ENCODE measurements at places on chromosomes 5 and 9.
A peak's percentile ranks its signal among the peaks of the same experiment; 100 is the strongest.

DNA sequence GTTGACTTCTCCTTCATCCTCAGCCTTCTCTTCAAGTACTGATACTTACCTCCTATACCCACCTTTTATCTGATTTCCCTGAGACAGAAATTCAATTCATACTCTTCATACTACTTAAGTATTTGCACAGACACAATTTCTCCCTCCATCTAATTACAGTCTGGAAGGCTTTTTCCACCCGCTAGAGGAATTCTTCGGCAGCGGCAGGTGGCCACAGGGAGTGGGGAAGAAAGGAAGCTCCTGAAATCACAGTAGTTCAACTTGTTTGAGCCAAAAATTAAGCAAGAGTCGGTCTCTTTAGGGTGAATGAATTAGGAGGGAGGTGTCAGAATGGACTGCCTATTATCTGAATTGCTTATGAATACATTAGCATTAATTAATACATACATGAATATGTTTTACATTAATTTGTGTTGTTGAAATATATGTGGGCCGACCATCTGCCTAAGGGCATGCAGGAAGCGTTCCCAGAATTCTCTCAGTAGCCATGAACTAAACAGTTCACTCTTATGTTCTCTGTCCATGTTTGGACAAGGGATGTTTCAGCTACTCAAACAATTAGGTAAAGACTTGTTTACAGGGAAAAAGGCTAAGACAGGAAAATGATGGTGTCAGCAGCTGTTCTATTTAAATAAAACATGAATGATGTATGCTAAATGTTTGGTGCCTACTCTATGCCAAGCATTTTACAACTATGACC, 101.4 kb upstream of the SMARCA2 start:
- no peak for DNase-seq

DNA sequence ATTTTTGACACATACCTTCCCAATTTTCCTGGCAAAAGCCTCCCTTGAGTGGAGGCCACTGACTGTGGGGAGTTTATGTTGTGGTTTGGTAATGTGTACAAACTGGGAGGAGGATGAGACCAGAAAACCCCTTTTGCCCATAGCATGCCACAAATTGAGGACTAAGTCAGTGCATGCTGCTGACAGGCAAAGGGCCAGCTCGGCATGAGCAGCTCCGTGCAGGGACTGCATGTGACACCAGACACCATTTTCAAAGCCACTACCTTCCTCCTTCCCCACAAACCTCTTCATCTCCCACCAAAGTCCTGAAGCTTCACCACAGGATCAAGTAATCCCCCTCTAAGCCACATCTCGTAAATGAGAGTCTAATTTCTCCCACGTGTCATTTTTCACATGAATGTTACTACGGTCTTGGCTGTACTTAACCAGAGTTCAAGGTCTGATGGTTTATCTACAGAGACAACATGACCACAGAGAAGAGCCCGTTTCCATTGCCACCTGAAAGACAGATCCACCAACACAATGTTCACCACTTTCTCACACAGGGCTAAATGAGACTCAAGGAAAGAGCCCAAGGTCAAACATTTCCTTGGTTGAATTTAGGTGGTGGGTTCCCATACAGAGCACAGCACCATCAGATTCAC, 106.5 kb downstream of the NFIB start:
- DNase-seq = no peak

- DNase-seq = peak; percentile 44
These were observed 517.0 kb downstream of the GADD45G start for GRCh38 chr9:90121762-90122161.

GRCh38 chr5:68047035-68047434, 168.5 kb upstream of the PIK3R1 start:
- peak; percentile 80 for DNase-seq

DNA sequence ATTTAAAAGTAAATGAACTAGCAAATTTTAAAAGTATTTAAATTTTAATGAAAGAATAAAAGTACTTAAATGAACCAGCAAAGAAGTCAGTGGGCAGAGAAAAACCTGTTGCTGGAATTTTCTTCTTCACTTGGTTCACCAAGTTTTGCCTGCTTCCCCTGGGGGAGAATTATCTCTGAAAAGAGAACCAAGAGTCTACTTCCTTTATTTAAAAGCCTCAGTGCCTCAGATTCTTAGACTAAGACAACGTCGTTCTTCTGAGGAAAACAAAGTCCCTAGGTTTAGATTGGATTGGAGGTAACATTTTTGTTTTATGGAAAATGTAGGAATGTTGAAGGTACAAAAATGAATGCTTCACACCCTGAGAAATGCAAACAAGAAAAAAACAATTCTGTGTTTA, 7.4 kb upstream of the KLF4 start:
- no peak for DNase-seq

DNA sequence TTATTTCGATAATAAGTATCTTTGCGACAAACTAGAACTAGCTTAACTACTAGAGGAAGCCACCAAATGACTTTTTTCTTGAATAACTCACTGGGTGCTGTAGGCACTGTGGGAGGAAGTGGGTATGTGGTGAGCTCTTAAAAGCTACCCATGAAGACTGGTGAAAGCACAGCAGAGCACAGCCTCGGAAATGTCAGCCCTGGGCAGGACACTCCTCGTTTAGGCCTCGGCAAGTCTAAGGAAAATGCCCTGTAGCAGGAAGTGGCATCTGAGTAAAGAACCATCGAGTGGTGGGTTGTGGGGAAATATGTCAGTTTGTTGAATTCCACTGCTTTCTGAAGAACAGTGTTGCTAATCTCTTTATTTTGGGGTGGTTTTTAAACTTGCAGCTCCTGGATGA, 44.0 kb upstream of the NCS1 start:
- no peak for DNase-seq

GRCh38 chr5:112978836-112979235, 2.2 kb downstream of the DCP2 start:
- no peak for DNase-seq

- no peak for DNase-seq
These were observed 127.5 kb downstream of the SUSD1 start for GRCh38 chr9:112047538-112048066.

DNA sequence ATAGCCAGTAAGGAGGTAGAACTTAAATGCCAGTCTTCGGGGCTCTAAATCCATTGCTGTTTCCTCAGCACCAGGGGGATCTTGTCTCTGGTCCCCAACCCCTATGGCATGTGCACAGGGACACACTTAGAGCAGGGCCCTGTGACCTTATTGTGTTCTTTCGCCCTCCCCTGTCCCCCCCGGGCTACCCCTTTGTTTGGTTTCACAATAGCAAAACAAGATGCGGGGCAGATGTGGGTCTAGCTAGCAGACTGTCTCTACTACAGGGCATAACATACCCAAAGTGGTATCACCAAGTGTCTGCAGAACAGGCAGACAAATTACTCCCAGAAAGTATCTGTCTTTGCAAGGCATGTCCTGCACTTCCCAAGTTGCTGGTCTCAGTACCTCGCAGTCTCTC, 2.1 kb downstream of the FBLL1 start:
- no peak for DNase-seq

- DNase-seq = no peak
These were observed 133.7 kb downstream of the DMAC1 start for GRCh38 chr9:7665874-7666273.

DNA sequence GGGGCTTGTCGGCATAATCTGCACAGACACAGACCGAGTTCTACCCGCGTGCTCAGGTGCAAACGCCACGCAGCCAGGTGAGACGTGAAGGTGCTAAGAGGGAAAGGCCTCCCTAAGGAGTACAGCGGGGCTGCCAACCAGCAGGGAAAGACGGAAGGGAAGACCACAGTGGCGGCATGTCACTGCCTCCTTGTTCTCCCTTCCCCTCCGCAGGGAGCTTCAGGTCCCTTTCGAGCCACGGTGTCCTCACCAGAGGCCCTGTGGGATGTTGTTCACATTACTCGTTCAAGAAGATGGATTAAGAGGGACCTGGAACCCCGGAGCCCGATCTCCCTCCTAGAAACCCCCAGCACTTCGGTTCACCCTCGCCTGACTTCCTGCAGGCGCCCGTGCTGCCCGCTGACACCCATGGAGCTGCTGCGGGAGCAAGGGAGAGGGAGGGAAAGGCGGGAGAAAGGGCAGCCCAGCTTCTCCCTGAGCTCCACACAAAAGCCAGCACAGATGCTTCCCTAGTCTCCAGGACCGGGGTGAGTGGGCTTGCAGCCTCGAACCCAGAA, 686 bp downstream of the BRD9 start:
- peak; percentile 1 for DNase-seq

DNA sequence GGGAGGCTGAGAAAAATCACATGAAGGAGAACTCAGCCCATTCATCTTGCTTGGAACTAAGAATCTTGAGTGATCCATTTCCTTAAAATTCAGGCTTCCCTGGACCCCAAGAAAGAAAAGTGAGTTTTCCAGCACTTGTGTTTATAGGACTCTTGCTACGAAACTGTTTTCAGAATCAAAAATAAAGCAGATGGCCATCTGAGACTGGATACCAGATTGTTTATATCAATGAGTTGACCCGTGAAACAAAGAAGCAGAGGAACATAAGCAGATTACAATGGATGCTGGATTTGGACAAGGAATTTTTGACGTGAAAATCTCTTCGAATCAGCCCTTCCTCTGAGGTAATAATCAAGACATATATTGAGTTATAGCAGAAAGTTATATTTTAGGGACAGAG, 223.2 kb downstream of the SYK start:
- DNase-seq = no peak

GRCh38 chr9:3177146-3177761, 333.4 kb upstream of the PUM3 start:
- DNase-seq = no peak

GRCh38 chr5:171651102-171651501, 134.5 kb upstream of the SMIM23 start:
- no peak for DNase-seq

DNA sequence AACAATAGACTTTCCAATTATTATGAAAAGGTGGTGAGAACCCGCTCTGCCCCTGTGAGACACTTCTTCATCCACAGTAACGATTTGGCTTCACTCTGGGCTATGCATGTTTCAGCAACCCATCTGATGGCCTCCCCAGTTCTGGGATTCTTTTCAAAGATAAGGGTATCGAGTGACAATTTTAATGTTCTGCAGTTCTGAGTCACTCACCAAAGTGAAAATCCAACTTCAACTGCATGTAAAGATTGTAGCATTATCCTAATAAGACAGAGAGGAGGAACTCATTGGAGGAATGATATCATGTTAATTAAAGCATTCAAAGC, 1078.3 kb upstream of the SEMA6A start:
- DNase-seq = peak; percentile 29

DNA sequence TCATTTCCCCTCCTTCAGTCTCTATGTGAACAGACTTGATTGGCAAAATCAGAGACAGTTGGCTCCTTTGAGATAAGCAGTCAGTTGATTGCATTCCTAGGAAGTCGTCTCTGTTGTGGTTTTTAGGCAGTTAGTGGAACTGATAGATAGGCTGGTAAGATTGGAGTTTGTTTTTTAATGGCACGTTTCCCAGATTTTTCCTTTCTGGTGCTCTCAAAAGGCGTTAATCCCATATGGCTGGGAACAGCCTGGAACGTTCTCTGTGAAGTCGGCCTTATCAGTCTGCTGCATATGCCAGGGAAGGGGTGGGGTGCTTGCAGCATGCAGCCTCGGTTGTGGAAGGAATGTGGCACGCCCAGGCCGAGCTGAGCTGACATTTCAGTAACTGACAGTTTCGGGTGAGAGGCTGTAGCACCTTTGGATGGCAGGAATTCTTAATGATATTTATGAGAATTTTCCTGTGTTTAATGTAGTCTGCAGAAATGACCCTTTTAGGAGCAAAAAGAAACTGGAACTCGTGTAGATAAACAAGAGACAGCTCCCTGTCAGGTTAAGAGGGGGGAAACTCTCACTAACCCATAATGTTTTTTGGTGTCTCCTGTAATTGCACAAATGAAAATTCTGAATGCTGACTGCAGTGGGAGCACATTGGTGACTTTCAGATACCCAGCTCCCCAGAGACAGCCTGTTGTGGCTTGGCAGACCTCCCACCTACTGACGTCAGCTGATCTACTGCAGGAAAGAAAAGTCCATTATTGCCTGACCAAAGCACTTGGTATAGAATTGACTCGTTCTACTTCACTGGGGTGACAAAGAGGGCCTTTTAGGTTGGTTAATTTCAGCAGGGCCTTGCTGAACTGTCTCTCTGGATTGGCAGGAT, 6.3 kb downstream of the SPTAN1 start:
- DNase-seq = peak; percentile 70

GRCh38 chr9:38136386-38136785, 67.4 kb upstream of the SHB start:
- no peak for DNase-seq

DNA sequence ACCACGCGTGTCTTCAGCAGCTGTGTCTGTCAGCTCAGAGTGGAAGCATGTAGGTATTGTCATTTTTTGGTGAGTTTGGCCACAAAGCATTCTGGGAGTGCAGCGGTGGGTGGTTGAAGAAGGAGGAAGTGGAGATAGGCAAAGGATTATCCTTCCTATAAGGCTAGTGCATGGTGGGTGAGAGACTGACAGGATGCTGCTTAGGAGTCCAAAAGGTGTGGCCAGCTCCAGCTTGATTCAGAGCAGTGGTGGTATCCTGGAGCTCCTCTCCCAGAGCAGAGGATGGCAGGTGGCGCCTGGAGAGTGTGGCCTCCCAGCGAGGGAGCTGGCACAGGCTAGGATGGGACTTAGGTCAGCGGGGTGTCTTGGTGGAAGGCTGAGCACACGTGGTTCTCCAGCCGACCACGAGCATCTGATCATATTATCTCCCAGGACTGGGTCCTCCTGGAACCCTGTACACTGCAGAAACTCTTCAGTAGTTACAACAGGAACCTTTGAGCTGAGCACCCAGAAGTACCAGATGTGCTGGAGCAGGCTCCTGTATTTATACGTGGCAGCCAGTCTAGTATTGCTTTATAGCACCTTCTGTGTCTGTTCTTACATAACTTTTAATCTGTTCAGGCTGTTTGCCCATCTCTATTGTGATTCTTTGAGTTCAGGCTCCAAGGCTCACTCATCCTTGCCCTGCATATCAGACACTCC, 29.6 kb downstream of the MAML1 start:
- DNase-seq = peak; percentile 37

DNA sequence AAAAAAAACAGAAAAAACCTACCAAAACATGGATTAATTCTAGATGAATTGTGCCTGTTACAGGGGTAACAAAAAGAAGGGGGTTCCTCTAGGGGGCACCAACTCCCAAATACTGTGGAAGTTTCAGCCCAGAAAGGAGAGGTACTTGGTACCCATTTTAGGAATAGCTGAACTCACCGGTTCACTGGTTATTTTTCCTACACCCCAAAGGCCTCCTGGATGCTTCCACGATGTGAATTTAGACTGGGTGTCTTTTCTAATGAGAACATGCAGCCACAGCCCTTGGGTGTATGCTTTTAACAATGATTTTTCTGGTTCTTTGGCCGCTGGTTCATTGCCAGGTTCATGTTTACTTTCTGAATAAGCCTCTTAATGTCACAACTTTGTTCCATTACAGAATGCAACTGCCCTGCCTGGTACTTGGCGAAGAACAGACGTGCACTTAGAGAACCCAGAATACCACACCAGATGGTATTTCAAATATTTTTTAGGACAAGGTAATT, 46.7 kb downstream of the GARNL3 start:
- DNase-seq = no peak

GRCh38 chr5:59040804-59041201, 457.9 kb downstream of the RAB3C start:
- no peak for DNase-seq
